ENCODE measurements at places on chromosomes 4 and X.

DNA sequence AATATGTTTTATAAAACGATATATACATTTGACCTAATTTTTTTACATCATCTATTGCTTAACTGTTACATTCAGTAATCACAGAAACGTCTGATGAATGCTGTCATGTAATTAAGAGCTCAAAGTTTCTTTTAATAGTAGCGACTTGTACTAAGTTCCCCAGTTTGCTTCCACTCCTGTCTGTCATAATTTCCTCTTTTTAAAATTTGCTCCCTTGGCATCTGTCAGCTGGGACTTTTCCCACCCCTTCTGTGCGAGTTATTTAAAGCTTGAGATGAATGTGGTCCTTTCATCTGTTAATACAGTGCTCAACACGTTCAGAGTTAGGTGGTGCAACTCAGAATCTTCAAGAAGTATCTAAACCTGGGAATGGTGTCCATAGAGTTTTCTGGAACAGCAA lies 1.2 kb downstream of the RAP1GDS1 start:
- DNase-seq = peak; percentile 4

GRCh38 chr4:159284113-159284512 lies 181.2 kb downstream of the RAPGEF2 start:
- DNase-seq = no peak

DNA sequence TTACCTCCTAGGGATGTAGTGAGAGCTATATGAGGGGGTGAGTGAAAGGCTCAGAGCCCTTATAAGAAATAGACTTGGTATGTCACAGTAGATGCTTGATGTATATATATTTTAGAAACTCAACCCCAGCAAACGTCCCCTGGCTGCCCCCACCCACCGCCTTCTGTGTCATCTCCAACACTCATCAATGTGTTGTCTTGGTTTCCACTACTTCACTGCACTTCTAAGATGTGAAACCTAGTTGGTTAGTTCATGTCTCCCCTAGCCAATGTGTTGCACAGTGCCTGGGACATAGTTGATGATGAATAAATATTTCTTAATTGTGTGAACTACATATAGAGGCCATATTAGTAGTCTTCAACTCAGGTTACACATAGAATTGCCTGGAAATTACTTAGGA lies 4.4 kb downstream of the FGFBP2 start:
- no peak for DNase-seq

DNA sequence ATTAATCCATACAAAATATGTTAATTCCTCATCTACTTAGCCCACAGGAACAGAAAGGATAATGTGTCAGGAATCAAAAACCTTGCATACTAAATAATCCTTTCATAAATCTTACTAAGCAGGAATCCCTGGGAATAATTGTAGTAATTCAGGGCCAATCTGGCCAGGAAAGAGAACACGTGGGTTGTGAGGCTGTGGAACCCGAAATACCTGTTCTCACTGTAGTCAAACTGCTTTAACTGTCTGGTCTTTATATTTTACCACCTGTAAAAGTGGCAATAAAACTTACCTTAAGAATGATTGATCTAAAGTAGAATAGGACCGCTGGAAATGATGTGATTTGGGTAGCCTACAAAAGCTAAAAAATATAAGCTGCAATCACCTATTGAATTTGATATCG lies 1620.9 kb downstream of the STIM2 start:
- no peak for DNase-seq

DNA sequence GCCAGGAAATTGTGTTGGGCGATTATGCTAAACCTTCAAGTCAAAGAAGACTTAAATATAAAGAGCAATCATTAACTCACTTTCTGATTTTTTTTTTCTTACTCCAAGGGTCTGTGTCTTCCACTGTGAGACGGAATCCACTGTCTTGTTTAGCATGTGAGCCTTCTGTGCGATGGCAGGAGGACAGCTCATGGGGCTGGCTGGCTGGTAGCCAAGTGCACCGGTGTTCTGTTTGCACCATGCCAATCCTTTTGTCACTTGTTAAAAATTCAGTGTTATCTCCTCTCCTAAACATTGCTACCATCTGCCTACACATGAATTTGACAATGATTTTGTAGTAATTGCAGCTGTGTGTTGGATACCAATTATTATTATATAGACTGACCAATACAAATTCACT lies 1056.3 kb upstream of the IGFBP7 start:
- no peak for DNase-seq

- DNase-seq = no peak
Measured at GRCh38 chr4:55411621-55412020, 15.9 kb downstream of the TMEM165 start.

- DNase-seq = no peak
Measured at GRCh38 chr4:11420327-11420726, 8.4 kb downstream of the HS3ST1 start.

- DNase-seq = no peak
Measured at GRCh38 chr4:76282941-76283689, 23.4 kb upstream of the STBD1 start.

Measured in germinal center (tissue), 1 donor.